ENCODE measurements at places on chromosomes 1 and 21.
A peak's percentile ranks its signal among the peaks of the same experiment; 100 is the strongest.

GRCh38 chr1:35390600-35391494 lies 122.3 kb downstream of the ZMYM4 start:
- no peak for DNase-seq

GRCh38 chr21:44681861-44682579 lies at the start of gene KRTAP12-1:
Gene KRTAP12-1, minus strand, starts transcription at chr21:44682163. Its CDS starts 40 bp downstream, at chr21:44682123.
- no peak for DNase-seq

GRCh38 chr1:93750955-93751354 lies 69.3 kb upstream of the BCAR3 start:
- DNase-seq: no peak

GRCh38 chr1:90821788-90822359 lies 104.8 kb upstream of the BARHL2 start:
- DNase-seq: no peak

DNA sequence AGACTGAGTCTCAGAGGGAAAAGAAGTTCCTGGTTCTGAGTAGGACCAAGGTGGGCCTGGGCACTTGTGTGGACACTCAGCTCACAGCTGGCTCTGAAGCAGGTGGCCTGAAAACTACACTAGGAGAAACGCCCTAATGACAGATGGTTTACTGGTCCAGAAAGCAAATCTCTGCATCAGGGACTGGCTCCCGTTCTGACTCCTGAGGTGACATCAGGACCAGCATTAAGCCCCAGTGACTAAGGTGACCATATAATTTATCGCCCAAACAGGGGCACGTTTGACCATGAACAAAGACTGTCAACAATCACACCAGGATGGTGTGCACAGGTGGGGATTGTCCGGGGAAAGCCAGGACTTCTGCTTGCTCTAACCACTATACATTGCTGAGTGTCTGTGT lies 12.2 kb upstream of the CD34 start:
- DNase-seq: no peak

DNA sequence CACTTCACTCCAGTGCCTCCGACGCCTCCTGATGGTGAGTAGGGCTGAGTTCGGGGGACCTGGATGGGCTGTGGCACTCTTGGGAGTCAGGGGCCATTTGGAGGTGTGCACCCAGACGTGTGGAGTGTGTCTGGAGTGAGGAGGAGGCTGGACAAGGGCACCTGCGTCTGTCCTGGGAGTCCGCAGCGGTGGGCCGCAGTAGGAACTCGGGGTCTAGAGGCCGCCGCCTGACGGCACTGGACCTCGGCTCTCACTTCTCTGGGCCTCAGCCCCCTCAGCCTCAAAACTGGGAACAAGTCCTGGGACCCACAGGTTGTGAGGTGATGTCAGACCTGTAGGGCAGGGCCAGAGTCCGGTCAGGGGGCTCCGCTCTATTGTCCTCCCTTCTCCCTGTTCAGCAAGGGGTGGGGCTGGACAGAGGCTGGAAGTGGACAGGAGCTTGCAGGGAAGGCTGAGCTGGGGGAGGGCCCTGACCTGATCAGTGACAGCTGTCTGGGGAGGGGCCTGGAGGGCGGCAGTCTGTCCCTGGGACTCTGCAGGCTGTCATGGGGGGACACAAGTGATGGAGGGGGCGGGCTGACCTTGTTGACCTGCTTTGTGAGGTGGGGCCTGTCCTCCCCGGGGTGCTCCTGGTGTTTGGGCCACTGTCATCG lies 15.5 kb downstream of the AGRN start:
- DNase-seq: no peak

GRCh38 chr1:30409476-30410152 lies 313.8 kb downstream of the MATN1 start:
- no peak for DNase-seq

- peak; percentile 33 for DNase-seq
Observed at GRCh38 chr1:229221106-229222019, 49.5 kb upstream of the RAB4A start.

GRCh38 chr1:200042552-200043335 lies 15.2 kb downstream of the NR5A2 start:
- DNase-seq: no peak

DNA sequence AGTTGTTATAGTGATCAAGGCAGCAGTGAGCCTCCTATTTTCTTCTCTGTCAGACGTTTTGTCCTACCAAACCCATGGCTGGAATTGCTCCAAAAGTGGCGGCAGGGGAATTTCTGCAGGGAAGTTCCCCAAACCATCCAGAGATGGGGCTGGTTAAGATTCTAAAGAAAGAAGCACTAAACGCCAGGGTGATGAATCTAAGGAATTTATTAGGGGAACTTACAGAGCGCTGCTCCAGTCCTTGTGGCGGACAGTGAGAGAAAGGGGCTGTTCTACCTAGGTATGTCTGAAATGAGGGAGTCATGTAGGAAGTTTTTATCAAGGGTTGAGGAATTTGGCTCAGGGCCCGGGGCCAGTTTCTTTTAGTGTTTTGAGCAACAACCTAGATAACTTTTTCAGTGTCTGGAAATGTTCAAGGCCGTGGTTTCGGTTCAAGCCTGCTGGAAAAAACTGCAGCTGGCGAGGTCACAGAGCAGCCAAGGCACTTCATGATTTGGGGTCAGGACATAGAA lies 222.4 kb upstream of the B3GALT2 start:
- DNase-seq: peak; percentile 99

GRCh38 chr1:227604446-227604845 lies 41.1 kb downstream of the ZNF678 start:
- peak; percentile 33 for DNase-seq

DNA sequence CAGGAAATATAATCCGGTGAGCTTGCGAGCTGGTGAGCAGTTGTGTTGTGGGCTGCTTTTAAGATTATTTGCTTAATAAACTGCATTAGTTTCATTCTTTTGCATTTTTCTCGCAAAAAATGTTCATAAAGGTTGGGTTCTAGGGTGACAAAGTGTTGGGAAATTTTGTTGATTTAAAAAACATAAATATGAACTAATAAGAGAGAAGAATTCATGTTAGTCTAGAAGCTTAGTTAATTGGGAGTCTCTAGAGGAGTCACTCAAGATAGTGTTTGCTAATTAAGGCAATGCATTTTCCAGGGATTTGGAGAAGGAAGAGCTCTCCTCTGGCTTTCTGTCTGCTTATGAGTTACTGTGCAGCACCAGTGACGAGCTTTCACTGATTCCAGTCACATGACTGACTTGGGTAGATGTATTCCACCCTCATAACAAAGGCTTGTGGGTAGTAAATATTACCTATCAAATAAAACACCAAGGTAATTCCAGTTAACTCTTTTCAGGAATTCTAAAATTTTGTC lies 417.0 kb downstream of the PTBP2 start:
- DNase-seq: no peak

GRCh38 chr1:116817582-116818064 lies 63.4 kb downstream of the CD2 start:
- no peak for DNase-seq
